ENCODE measurements at places on chromosomes 5 and 9. TPM values are rescaled to one million over a fixed set of nuclear protein-coding genes. Genes with fewer than 3 reads are reported as not detected.

GRCh38 chr5:61824396-61824795 lies 481.6 kb upstream of the KIF2A start:
- no peak overlapping the region for H3K4me3 ChIP-seq
- H3K27me3 ChIP-seq: no peaks in the 10 kb centered on the region
- no peak for DNase-seq
- H3K27ac ChIP-seq: no peak overlapping the region

FREM1 gene
- not detected for total RNA-seq

- peaks cover 9% of the 10 kb centered on the region for H3K4me1 ChIP-seq
- H3K36me3 ChIP-seq: peaks cover 59% of the 10 kb centered on the region
- no peak overlapping the region for H3K27ac ChIP-seq
- no peak for DNase-seq
- H3K4me3 ChIP-seq: no peak overlapping the region
These were observed 7.7 kb upstream of the TTC23L start for GRCh38 chr5:34831303-34831702.

- peaks cover 4% of the 10 kb centered on the region for H3K36me3 ChIP-seq
- no peak overlapping the region for H3K4me3 ChIP-seq
- H3K27me3 ChIP-seq: no peaks in the 10 kb centered on the region
- H3K4me1 ChIP-seq: peaks cover 23% of the 10 kb centered on the region
- H3K27ac ChIP-seq: no peak overlapping the region
These were observed 58.4 kb downstream of the DAB2IP start for GRCh38 chr9:121709798-121710197.

- H3K4me1 ChIP-seq: peaks cover 26% of the 10 kb centered on the region
- DNase-seq: peak; percentile 56
- peak overlapping the region; percentile 31 for H3K27ac ChIP-seq
- no peak overlapping the region for H3K4me3 ChIP-seq
These were observed 37.4 kb downstream of the WWC1 start for GRCh38 chr5:168328814-168329213.
